ENCODE measurements at places on chromosomes 6 and 20.
A peak's percentile ranks its signal among the peaks of the same experiment; 100 is the strongest.

- DNase-seq, result no peak
Measured at GRCh38 chr20:21234806-21235483, 68.2 kb upstream of the XRN2 start.

DNA sequence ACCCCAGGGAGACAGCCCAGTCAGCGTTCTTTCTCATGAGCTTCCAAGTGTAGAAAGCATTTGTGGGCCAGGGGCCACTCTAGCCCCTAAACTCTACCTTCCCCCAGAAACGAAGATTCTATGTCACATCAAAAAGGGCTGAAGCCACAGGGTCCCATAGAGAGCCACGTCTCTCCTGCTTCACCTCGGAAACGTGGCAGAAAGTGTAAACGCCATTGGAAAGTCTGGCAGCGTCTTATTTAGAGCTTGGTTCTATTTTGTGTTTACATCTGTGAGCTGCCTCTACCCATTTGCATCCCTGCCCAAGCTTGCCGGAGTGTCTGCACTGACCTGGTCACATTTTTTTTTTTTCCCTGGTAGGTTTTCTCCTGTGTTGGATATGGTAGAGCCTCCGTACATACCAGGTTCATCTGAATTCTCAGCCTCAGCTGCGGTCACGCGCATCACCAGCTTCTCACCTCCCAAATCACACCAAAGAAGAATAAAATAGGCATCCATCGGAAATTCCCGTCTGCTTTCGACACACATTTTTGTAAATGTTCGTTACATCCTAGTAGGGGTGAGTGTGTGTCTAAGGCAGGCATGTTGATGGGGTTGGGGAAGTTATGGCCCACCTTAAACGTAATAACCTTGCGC lies 62.6 kb downstream of the NPEPL1 start:
- DNase-seq, result no peak

GRCh38 chr6:15254070-15254975 lies 8.5 kb downstream of the JARID2 start:
- no peak for DNase-seq

DNA sequence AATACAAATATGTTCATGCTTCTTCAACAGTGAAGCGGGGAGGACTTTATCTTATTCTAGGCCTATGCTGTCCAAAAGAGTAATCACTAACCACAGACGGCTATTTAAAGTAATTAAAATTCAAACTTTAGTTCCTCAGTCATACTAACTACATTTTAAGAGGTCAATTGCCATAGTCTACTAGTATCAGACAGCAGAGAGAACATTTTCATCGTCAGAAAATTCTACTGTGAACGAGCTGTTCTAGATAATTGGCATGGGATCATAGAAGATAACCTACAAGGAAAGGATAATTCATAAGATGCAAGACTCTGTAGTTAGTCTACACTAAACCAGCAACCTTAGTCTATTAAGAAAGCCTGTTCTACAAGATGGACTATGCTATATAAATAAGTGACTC lies 44.4 kb downstream of the PRKN start:
- no peak for DNase-seq

- DNase-seq, result no peak
Measured at GRCh38 chr20:61949714-61950640, 115.7 kb downstream of the TAF4 start.

- DNase-seq, result no peak
Measured at GRCh38 chr6:139539852-139540251, 165.4 kb upstream of the CITED2 start.

- no peak for DNase-seq
Measured at GRCh38 chr20:373171-373890, 7.2 kb upstream of the TRIB3 start.

- DNase-seq, result no peak
Measured at GRCh38 chr6:145745861-145746260, 10.5 kb upstream of the EPM2A start.

DNA sequence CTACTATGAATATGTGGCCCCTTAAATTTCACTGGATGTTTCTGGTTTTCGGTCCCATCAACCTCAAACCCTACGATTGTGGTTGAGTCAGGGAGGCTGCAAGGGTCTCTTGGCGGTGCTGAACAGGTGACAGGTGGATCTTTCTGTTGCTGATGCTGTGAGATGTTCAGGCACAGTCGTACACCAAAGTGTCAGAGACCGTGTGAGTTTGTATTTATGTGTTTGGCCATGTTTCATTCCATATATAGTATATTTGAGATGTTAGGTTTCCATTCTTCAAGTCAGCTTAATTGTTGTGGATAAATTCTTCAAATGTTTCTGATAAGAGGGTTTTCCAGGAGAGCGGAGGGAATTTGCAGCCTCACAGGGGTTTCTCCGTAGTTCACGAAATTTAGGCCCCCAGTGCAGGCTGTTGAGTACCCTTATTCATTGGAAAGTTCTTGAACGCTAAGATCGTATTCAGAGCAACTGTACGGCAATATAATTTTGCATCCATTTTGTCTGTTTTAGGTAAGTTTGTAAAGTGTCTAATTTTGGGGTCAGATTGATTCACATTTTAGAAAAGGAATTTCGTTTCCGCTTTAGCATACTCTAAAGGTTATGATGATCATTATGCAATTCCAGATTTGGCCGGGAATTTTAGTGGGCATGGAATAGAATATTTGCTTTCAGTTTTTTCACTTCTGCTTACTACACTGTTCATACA lies 1.2 kb downstream of the TAB2 start:
- no peak for DNase-seq

GRCh38 chr6:127566651-127567050 lies 10.3 kb upstream of the C6orf58 start:
- DNase-seq, result no peak

- DNase-seq, result peak; percentile 54
Measured at GRCh38 chr20:34473262-34473883, 42.8 kb upstream of the DYNLRB1 start.

GRCh38 chr6:31826793-31827285 lies 699 bp upstream of the HSPA1B start:
- no peak for DNase-seq

GRCh38 chr6:9463311-9463710 lies 951.6 kb downstream of the TFAP2A start:
- no peak for DNase-seq

- no peak for DNase-seq
Measured at GRCh38 chr6:33622456-33623431, 1.6 kb downstream of the ITPR3 start.

DNA sequence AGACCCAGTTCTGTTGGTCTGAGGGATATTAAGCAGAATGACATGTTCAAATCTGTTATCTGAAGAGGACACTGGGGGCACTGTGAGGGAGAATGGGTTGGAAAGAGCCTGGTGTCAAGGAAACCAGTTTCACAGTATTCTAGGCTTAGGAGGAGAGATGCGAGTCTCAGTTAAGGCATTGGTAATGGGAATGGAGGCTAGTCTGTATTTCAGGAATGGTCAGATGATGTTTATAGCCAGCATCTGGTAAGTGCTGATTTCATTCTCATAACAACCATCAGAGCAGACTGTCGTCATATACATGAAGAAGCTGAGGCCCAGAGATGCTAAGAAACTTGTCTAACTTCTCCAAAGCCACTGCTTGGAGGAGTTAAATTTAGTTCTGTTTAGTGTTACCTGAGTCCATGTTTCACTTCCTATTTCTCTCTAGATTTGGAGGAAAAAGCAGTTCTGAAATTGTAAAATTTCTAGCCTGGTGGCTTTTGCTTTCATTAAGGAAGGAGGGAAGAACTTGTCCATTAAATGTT lies 242.0 kb downstream of the ARID1B start:
- DNase-seq, result no peak
